ENCODE measurements at places on chromosomes 4 and X. TPM values are rescaled to one million over a fixed set of nuclear protein-coding genes. Genes with fewer than 3 reads are reported as not detected.

MAOB gene
- total RNA-seq, result 0.16 TPM

FGD1 gene
- 7.6 TPM for total RNA-seq

MAGEA3 gene
- total RNA-seq, result 2.9 TPM

DRP2 gene
- total RNA-seq, result 0.18 TPM

SPACA5 gene
- total RNA-seq, result not detected

CT47C1 gene
- not detected for total RNA-seq

TCEAL2 gene
- not detected for total RNA-seq

NR0B1 gene
- 20.9 TPM for total RNA-seq

TEX13B gene
- total RNA-seq, result not detected

PDGFRA gene
- total RNA-seq, result 0.51 TPM

FATE1 gene
- not detected for total RNA-seq

ITM2A gene
- not detected for total RNA-seq

HHIP gene
- total RNA-seq, result 0.79 TPM

SLC2A9 gene
- 0.19 TPM for total RNA-seq

ARL9 gene
- not detected for total RNA-seq

FBXO8 gene
- 10.1 TPM for total RNA-seq

PGAM4 gene
- total RNA-seq, result 0.43 TPM

TEX13D gene
- not detected for total RNA-seq

UNC5C gene
- 0.01 TPM for total RNA-seq

SEC24D gene
- total RNA-seq, result 19.4 TPM

SSX4 gene
- total RNA-seq, result not detected

FREM3 gene
- not detected for total RNA-seq

CITED1 gene
- total RNA-seq, result 1.8 TPM

SYNPO2 gene
- total RNA-seq, result 1.1 TPM

AADAT gene
- 8.9 TPM for total RNA-seq

CRMP1 gene
- 3.2 TPM for total RNA-seq

MAP3K15 gene
- 2.4 TPM for total RNA-seq

NDNF gene
- not detected for total RNA-seq
